ENCODE measurements at places on chromosomes 6 and 20.

- no peak for DNase-seq
Observed at GRCh38 chr20:43746344-43747137, 19.7 kb upstream of the GTSF1L start.

DNA sequence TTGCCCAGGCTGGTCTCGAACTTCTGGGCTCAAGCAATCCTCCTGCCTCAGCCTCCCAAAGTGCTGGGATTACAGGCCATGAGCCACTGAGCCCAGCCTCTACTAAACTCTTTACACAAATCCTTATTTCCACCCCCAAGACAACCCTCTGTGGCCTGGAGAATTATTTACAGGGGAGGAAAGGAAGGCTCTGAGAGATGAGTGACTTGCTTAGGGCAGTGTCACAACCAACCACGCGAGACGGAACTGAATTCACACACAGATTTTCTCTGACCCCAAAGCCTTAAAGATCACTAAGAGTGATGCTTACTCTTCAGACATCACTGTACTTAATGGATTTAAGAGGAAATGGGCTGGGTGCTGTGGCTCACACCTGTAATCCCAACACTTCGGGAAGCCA, 86.2 kb downstream of the RIPOR3 start:
- DNase-seq, result no peak

DNA sequence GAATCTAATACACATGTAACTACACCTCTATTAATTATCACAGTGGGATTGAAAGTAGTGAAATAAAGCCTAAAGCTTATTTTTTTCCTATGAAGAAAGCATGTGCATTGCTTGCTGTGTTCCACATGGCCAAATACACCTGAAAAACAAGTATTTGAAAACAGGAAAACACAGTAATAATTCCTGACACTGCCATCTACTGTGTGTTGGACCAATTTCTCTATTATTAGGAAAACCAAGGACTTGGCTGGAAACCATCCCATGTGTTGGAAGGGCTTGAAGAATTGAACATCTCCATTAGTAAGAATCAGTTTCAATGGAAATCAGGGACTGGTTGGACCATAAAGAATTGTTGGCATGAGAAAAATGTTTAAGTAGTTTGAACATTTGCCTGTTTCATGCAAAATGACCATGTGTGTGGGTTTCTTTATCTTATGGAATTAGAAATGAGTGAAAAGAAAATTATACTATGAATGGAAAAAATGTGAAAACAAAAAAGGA, 124.1 kb downstream of the PHF3 start:
- DNase-seq, result no peak

GRCh38 chr6:37104824-37105147, 65.2 kb upstream of the PIM1 start:
- DNase-seq, result no peak

DNA sequence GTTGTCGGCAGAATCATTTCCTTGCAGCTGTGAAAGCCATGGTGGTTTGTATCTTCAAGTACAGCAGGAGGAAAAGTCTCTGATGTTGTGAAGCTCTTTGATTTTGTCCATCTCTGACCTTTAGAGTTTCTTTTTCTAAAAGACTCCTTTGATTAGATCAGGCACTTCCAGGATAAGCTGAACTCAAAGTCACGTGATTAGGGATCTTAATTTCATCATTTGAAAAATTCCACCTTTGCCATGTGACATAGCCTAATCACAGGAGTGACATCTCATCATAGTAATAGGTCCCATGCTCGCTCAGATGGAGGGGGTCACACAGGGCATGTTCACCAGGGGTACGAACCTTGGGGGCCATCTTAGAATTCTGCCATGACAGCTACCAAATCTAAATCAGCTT, 441.5 kb upstream of the CDH4 start:
- DNase-seq, result no peak

GRCh38 chr20:460707-461106, 1.6 kb downstream of the TBC1D20 start:
- no peak for DNase-seq
